ENCODE measurements at places on chromosomes 7 and 10.

GRCh38 chr10:75646218-75646915, 214.9 kb downstream of the LRMDA start:
- DNase-seq, result no peak

GRCh38 chr7:94052398-94053180, 48.4 kb upstream of the BET1 start:
- DNase-seq, result no peak

- no peak for DNase-seq
These were observed 252.5 kb downstream of the TNS3 start for GRCh38 chr7:47329320-47329926.

DNA sequence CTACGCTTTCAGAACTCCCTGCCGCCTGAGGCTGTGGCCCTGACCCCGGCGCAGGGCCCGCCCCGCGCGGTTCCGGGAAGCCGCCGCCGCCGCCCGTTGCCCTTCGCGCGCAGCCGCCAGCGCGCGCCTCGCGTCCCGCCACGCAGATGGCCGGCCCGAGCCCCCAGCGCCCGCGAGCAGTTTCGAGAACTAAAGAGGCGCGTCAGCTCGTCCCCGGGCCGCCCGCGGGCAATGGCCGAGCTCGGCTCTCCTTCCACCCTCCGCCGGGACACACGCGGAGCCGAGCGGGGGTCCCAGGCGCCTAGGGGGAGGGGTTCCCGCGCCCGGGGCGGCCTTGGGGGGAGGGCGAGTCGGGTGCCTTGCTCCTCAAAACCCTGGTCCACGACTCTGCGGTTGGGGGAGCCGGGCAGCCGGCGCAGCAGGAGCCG, 1.8 kb downstream of the HNRNPF start:
- no peak for DNase-seq

DNA sequence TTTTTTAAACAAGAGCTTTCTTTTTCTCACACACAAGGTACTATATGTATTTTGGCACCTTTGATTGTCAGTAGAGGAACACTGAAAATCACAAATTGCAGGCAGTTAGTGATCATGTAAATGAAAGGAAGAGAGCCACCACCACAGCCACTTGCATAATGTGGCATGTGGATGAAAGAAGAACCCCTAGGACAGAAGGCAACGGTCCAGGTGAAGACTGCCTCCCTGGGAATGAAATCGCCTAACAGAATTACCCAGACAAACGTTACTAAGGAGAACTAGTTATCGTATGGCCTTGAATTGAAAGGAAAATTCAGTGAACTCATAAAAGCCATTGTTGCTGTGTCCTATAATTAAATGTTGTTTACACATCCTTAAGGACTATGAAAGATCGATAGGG, 41.2 kb upstream of the PTPRZ1 start:
- DNase-seq, result no peak

- no peak for DNase-seq
These were observed 239.8 kb upstream of the IGFBP3 start for GRCh38 chr7:46160861-46161260.

- DNase-seq, result no peak
These were observed 130.3 kb downstream of the NRF1 start for GRCh38 chr7:129741743-129742213.

DNA sequence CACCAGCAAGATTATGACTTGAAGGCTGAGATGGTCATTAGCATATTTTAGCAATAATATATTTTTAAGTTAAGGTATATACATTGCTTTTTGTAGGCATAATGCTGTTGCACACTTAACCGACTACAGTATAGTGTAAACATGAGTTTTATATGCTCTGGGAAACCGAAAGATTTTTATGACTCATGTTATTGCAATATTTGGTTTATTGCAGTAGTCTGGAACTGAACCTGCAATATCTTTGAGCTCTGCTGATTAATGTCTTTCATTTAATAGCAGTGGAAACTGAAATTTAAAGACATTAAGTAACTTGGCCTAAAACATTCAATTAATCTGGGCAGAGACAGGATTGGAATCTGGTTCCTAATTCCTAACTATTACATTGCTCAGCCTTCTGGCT, 266.7 kb upstream of the PLXDC2 start:
- DNase-seq, result no peak

DNA sequence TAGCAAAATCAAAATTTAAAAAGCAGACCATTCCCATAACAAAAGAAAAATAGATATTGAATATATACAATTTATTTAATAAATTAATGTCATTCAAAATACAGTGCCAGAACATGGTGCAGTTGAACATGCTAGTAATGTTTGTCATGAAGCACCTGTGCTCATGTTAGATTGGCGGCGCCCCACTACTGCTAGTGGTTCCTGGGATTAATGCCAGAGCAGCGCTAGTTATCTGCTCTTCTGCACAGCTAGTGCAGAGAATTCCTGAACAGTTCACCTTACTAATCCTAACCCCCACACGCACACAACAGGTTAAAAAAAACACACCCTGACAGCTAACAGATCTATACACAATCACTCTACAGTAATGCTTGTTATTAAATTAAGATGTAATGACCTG, 23.4 kb downstream of the KBTBD2 start:
- DNase-seq, result no peak

- no peak for DNase-seq
These were observed 67.7 kb upstream of the ITGA8 start for GRCh38 chr10:15787426-15787825.

DNA sequence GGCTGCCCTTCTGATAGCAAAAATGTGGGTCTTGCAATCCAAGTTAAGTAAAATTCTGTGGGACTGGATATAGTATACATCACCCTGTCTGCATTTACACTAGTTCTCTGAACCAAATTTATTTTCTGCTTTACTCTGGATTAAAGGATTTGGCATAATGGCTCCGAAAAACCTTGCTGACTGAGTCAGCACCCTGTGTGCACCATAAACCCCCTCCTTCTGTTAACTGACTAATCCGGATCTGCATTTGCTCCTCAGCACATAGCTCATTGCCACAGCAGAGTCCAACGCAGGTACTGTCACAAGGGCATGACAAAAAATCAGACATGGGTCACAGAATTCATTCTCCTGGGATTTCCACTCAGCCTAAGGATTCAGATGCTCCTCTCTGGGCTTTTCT, 1.3 kb downstream of the OR2A5 start:
- DNase-seq, result no peak

DNA sequence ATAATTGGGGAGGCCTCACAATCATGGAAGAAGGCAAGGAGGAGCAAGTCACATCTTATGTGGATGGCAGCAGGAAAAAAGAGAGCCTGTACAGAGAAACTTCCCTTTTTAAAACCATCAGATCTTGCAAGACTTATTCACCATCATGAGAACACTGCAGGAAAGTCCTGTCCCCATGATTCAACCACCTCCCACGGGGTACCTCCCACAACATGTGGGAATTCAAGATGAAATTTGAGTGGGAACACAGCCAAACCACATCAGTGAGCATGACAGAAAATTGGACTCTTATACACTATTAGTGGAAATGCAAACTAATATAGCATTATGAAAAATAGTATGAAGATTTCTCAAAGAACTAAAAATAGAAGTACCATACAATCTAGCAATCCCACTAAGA, 271.2 kb downstream of the MAGI2 start:
- DNase-seq, result peak; percentile 12

- no peak for DNase-seq
These were observed 325.6 kb upstream of the KAT6B start for GRCh38 chr10:74500816-74501215.

GRCh38 chr7:159130820-159131219, 13.8 kb downstream of the VIPR2 start:
- no peak for DNase-seq

GRCh38 chr7:51644216-51644615, 327.6 kb upstream of the COBL start:
- no peak for DNase-seq

DNA sequence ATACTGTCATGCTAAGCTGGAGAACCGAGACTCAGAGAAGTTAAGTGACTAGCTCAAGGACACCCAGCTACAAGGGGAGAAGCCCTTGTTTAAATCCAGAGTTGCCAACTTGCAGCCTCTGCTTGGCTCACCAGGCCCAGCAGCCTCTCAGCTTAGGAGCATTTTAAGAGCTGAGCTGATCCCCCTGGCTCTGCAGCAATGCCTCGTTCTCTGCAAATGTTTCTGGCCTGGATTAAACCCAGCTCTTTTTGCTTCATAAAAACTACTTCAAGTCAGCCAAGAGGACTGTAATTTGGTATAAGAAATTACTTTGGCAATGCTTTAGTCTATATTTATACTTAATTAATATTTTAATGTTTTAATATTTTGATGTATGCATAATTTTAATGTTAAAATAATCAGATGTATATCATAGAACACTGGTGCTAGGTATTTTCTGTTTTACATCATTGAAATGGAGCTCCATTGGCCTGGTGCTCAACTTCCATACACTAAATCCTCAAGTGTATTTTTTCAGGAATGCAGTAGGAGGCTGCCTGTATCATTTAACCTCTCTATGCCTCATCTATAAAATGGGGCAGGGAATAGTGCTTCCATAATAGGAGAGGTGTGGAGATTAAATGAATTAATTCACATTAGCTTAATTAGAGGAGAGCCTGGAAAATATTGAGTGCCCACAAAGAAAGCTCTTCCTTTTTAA, 184.2 kb downstream of the EMX2 start:
- DNase-seq, result no peak

DNA sequence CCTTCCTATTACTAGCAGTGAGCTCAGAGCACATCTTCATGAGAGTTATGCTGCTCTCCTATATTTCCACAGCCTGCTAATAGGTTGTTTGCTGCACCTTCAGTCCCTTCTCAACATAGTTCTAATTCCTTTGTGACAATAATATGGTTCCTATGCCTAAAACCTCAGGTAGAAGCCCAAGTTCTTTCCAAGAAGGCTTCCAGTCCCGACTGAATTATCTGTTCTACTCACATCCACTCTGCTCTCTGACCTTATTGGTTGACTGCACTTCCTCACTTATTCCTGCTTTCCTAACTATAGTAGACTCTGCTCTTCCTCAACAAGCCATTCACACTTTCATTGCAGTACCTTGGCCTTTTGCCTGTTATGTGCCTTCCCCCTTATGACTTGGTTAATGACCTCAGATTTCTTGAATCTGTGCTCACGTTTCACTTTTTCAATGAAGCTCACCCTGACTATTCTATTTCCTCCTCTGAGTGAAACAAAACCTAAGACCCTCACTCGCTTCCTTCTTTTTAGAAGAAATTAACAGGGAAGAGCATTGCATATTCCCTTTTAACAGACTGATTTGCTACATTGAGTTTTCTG, 132.7 kb downstream of the MDFIC start:
- DNase-seq, result no peak

GRCh38 chr7:92508946-92509345, 19.4 kb downstream of the PEX1 start:
- no peak for DNase-seq

- DNase-seq, result no peak
These were observed 261.4 kb upstream of the ZWINT start for GRCh38 chr10:56622335-56622973.

- no peak for DNase-seq
These were observed 102.5 kb downstream of the APBB1IP start for GRCh38 chr10:26540601-26541000.

DNA sequence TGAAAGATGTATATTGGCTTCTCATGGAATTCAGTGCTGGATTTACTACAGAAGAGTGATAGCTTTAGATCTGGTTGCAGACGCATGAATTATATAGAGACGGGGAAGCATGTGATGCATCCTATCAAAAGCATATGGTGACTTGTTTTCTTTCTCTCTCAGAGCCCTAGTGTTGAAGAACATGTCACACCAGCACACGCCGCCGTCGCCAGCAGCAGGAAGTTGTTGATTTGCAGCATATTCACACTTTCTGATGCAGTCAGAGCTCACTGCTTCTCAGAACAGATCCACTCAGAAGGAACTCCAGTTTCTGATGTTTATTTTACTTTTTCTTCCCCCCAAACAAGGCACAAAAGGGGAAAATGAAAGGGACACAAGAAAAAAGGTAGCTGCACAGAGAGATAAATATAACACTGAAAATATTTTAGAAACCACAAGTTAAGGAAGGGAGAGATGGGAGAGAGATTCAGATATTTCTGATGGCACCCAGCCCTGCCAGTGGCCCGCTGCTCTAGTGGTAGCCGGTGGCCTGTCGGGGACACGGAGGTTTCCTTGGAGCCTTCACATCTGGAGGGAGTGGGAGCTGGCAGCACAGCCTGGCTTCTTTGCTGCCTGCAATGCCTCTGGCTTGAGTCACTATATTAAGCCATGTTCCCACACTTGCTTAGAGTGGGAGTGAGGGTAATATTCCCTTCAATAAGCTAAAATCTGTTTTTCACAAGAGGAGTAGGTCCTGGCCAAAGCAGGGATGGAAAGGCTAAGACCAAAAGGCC, 123.2 kb downstream of the NRP1 start:
- DNase-seq, result no peak
